ENCODE measurements at places on chromosomes 2 and 18.
A peak's percentile ranks its signal among the peaks of the same experiment; 100 is the strongest.

DNA sequence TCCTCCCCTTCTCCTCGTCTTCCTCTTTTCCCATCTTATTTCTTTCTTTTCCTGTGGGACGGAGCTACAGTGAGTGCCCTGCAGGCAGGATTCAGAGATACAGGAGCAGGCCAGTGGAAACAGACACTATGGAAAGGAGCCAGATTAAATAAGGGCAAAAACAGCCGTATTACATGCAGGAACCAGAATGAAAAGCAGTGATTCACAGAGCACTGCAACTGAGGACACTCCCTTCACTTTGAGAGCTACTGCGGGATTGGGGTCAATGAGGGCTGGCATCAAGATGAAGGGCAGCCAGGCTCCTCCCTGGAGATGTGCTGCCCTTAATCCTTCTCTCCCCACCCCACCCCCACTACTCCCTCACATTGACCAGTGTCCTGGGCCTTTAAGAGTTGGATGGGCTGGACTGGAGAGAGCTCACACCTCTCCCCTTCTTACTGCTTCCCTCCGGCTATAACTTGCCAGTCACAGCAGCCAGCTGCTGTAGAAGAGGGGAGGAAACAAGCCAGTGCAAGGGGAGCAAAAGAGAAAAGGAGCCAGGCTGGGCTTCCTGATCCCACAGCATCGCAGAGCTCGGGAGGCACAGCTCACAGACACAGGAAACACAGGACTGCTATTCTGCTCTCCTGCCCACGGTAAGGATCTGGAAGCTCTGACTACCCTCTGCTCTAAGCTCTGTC lies at the start of gene PLCD4:
PLCD4 (plus strand) TSS at position 464 of the 680 bp plus-strand sequence. CDS start 7,841 bp downstream, outside the sequence.
- no peak for DNase-seq

- no peak for DNase-seq
These were observed 35.8 kb upstream of the FIGN start for GRCh38 chr2:163771596-163771995.

DNA sequence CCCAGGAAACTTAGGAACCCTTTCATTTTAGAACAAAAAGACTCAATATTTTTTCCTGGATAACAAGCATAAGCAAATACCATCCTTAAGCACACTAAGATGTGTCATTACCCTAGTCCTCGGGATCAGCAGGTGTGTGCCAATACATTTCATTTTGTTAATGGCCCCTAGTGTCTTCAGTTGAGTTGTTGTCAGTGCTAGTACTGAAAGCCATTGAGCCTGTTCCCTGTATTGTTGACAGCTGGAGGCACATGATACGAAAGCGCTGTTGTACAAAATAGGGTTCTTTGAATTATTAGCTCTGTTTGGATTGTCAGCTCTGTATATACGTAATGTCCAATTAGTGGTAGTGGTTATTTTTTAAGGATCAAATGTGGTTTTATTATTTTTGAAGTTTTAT lies 29.5 kb downstream of the VAPA start:
- DNase-seq = peak; percentile 28

- no peak for DNase-seq
These were observed 359.5 kb upstream of the RGPD4 start for GRCh38 chr2:107466984-107467773.

- DNase-seq = no peak
These were observed 98.6 kb upstream of the NFU1 start for GRCh38 chr2:69535817-69536241.

DNA sequence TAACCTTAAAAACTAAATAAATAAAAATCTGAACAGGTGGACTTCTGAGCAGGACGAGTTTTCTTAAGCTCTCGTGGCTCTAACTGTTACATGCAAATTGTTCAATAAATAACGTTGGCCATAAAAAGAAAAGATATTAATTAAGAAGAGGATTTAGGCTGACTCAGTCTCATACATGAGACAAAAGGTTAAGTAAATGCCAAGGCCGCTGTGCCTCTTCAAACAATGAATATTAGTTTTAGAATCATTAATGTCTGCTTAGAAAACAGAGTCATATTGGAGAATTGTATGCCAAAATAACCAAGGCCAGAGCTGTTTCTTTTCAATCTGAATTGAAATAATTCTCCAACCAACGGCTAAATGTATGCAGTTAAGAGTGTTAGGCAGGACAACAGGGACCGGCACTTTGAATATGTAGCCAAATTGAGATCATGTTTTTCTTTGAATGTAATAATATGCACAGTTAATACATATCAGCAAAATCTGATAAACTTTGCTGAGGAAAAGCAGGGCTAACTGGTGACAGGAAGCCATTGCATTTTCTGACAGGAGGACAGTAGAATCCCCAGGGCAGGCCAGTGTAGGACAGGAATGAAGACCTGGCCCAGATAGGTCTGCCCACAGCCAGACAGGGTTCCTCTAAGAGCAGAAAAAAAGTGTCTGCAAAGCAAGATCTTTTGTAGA lies 1041.4 kb upstream of the FANCL start:
- no peak for DNase-seq

DNA sequence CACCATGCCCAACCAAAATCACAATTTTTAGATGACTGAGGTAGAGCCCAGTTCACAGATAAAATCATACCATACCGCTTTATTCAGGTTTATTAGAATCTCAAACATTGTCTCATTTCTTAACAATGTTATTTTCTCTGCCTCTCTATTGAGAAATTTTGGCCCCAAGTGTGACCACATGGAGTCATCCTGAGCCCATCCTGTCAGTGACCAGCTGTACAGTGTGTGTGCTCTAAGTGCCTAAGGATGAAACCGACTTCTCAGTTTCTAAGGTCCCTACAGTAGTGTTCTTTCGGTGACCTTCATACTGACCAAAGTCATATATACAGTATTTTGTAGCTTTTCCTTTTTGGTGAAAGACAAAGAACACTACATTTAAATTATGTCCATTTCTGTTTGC lies 123.7 kb upstream of the MSTN start:
- DNase-seq = no peak

GRCh38 chr2:128726236-128726635 lies 407.6 kb upstream of the HS6ST1 start:
- DNase-seq = no peak

- DNase-seq = no peak
These were observed 33.7 kb downstream of the LANCL1 start for GRCh38 chr2:210442878-210443277.

DNA sequence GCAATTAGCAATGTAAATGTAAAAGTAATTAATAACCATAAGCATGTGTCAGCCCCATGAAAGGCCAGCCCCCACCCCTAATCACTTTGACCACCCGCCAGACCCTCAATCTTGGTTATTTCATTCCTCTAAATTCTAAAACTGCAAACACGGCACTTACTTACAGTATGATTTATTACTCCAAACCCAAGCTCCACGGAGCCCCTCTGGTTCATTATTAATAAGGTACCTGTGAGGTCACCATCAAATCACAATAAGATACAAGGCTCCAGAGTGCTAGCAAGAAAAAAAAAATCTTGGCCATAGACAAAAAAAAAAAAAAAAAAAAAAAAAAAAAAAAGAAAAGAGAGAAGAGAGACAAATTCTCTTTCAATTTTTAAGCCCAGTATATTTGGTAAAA lies 879.5 kb downstream of the TDRD15 start:
- no peak for DNase-seq

- no peak for DNase-seq
These were observed 68.6 kb downstream of the DGKD start for GRCh38 chr2:233422649-233423551.

DNA sequence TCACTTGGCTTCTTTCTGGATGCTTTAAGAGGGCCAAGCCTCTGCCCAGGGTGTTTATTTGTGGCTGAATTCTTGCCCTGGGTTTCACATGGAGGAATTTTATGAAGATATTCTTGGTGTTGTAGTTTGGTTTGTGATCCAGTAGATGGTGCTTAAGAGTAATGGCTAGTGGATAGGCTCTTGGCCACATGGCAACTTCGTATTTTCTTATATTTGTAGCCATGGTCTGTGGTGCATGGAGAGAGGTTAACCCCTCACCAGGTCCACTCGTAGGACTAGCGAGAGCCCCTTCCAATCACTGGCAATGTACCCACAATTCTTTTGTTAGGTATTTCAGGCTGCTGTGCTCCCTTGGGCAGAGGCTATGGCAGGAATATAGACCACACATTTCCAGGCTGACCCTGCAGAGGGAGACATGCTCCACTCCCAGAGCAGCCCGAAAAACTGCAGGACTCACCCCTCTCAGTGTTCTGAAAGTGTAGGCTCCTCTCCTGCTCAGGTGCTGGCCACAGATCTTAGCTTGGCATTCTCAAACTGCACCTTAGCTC lies 582.1 kb upstream of the SETBP1 start:
- no peak for DNase-seq

GRCh38 chr2:50006327-50006726 lies 852.0 kb upstream of the FSHR start:
- no peak for DNase-seq

DNA sequence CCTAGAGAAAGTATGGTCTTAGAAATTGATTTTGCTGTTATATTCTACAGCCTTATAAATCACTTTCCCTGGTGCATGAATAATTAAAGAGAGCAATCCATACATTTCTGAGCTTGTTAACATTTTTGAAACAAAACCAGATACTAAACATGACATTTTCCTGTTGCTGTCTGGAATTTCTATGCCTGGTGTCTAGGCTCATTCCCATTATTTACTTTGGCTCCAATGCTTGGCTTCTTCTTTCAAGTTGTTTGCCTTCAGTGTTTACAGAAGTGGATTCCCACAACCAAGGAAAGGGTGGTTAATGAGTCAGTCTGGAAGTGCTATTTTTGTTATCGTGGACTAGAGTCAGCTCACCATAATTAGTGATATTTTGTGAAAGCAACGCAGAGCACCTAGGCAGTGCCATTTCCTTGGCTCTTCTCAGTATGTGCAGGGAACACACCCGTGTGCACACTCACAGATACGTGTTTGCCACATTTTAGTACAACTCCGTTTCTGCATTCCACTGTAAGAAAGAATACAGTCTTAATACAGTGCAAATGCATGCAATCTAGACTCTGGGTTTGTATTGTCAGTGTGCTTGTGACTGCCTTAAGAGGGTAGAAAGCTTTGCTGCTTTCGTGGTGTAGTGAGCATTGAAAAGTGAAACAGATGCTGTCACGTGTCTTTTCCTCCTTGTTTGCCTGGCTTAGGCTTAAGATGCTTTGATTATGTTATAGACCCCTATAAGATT lies 185.0 kb upstream of the RASGRP3 start:
- DNase-seq = peak; percentile 71

DNA sequence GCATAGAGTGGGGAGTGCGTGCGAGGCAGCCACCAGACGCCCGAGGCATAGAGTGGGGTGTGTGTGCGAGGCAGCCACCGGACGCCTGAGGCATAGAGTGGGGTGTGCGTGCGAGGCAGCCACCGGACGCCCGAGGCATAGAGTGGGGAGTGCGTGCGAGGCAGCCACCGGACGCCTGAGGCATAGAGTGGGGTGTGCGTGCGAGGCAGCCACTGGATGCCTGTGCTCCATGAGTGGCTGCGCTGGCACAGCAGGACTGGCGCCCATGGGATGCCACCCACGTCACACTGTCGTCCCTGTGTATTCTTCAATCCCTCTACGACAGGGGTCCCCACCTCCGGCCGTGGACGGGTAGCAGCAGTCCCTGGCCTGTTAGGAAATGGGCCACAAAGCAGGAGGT lies 221.9 kb downstream of the HDAC4 start:
- no peak for DNase-seq

DNA sequence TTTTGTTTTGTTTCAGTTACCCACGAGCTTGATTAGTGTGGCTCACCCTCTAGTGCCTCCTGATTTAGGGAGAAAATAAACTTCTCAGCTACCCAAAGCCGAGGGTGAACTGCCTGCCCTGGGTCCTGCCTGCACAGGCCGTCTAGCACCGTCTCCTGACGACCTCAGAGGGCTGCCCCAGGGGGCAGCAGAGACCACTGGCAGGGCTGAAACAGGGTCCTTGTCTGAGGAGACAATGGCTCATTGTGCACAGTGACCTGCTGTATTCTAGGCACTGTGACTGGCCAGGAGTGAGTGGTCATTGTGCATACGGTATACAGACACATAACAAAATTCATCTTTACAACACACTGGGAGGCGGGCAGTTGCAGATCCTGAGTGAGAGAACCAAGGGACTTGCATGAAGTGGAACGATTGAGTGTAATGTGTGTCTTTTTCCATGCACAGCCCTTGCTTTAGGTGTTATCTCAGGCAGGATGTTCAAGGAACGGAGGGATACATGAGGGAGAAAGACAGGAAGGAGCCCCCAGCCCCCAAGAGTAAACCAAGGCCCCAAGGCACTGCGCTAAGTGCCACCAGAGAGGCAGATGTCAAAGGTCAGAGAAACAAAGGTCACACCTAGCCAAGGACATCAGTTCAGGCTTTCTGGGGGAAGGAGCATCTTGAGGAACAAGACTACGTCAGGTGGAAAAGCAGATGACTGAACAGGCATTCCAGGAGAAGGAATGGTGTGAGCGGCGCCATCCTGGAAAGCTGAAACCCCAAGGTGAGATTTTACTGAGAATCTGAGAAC lies 421.3 kb downstream of the LPIN1 start:
- DNase-seq = no peak

DNA sequence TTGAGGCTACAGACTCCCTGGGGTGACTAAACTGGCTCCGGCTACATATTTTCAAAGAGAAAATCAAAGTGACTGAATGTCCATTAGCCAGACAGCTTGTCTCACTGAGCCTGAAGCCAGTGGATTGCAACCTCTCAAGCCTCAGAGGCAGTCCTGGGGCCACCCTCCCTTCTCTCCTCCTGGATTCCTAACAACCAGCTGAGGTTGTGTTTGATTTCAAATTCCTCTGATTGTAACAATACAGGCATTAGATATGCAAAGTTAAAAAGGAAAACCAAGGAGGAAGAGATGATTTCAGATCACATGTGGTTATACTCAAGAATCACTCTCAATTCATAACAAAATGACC lies 101.0 kb upstream of the LMAN1 start:
- no peak for DNase-seq

- no peak for DNase-seq
These were observed 256.4 kb downstream of the SP3 start for GRCh38 chr2:173708806-173709205.

GRCh38 chr2:164314148-164314547 lies 307.1 kb downstream of the GRB14 start:
- no peak for DNase-seq

GRCh38 chr2:8252997-8253694 lies 428.7 kb upstream of the ID2 start:
- peak; percentile 89 for DNase-seq

GRCh38 chr18:54822872-54823845 lies 5.1 kb upstream of the RAB27B start:
- no peak for DNase-seq

DNA sequence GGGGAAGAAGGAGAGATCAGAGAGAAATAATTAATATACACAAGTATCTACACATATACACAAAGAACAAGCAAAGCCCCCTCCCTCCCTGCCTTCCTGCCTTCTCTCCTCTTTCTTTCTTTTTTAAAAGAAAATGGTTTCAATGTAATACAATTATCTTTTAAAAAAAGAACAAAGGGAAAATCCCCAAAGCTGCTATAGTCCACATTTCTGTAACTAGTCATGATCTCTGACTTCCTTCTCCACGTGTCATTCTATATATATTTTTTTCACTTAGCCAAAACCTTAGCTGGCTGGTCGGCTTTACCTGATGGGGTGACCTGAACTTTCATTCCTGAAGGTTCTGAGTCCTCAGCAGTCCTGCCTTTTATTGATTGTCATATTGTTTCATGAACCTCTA lies 44.3 kb downstream of the MAP3K20 start:
- DNase-seq = no peak

GRCh38 chr2:216430811-216431530 lies 18.7 kb downstream of the SMARCAL1 start:
- no peak for DNase-seq

Data from NCI-H2029 (cell line).